Ascending aorta (tissue), 2 donors: ENCODE measurements at places on chromosomes 4 and X. TPM values are rescaled to one million over a fixed set of nuclear protein-coding genes. Genes with fewer than 3 reads are reported as not detected.
A peak's percentile ranks its signal among the peaks of the same experiment; 100 is the strongest.

Gene TSC22D3
- 630 TPM for total RNA-seq

Gene SERTM2
- total RNA-seq: not detected

GRCh38 chrX:11757397-11757718 lies 679 bp upstream of the MSL3 start:
- peak overlapping the region; percentile 90 for H3K27ac ChIP-seq
- H3K27me3 ChIP-seq: no peaks in the 10 kb centered on the region
- H3K4me1 ChIP-seq: no peaks in the 10 kb centered on the region
- H3K4me3 ChIP-seq: peak overlapping the region; percentile 64
- no peak for DNase-seq
- H3K36me3 ChIP-seq: no peaks in the 10 kb centered on the region

GRCh38 chr4:83536362-83537272 lies 709 bp downstream of the GPAT3 start:
- peak overlapping the region; percentile 82 for H3K4me3 ChIP-seq
- no peaks in the 10 kb centered on the region for H3K27me3 ChIP-seq
- H3K27ac ChIP-seq: peak overlapping the region; percentile 66

DNA sequence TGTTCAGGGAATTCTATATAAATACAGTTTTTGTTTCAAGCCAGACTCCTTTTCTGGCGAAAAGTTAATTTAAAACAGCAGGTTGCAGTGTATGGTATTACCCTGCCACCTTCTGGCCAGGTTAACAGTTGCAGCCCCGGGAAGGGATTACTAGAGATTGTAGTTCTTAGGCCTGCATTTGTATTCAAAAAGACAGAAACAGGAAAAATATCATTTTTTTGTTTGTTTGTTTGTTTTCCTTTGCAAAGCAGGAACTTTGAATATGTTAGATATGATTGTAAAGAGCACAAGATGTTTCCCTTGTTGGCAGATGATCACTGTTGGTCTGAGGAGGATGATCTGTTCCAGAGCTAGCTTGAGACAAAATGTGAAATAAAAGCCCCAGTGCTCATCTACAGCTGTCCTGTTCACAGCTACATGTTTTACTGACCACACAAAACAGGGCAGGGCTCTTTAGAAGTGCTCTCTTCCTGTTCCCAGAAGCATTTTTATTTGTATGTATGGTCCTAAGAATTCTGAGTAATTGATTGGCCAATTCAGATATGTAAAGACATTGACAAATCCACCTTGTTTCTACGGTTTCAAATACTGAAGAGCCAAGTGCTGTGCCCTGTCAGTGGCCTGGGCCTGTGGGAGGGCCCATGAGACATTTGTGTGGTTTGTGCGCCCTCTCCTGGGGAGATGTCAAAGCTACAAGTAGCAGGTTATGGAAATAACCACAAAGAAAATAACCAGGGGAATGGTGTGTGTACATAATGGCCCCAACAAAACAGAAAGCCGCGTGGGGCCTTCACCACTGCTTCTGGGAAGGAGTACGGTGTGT lies 57.9 kb downstream of the CLDN22 start:
- H3K4me3 ChIP-seq: no peak overlapping the region
- peaks cover 23% of the 10 kb centered on the region for H3K36me3 ChIP-seq
- H3K27ac ChIP-seq: peak overlapping the region; percentile 35
- H3K27me3 ChIP-seq: no peaks in the 10 kb centered on the region
- H3K4me1 ChIP-seq: no peaks in the 10 kb centered on the region

Gene EDNRA
- 31.4 TPM for total RNA-seq
